ENCODE measurements at places on chromosomes 16 and 17.

DNA sequence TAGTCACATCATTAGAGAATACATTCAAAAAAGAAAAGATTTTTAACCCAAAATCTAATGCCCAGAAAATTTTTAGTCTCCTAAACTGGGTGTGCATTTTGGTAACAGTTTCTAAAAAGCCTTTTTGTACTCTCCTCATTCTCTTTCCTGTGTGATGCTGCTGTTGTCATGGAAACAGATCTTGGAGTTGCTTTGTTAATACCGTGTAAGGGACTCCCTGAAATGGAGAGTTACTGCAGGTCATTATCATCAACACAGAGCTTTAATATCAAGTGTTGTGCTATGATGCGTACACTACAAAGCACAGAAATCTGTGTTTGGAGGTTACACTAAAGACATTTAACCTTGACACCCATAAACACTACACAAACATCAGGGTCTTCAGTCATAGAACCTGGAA lies 216.3 kb downstream of the PRKCA start:
- DNase-seq: no peak

DNA sequence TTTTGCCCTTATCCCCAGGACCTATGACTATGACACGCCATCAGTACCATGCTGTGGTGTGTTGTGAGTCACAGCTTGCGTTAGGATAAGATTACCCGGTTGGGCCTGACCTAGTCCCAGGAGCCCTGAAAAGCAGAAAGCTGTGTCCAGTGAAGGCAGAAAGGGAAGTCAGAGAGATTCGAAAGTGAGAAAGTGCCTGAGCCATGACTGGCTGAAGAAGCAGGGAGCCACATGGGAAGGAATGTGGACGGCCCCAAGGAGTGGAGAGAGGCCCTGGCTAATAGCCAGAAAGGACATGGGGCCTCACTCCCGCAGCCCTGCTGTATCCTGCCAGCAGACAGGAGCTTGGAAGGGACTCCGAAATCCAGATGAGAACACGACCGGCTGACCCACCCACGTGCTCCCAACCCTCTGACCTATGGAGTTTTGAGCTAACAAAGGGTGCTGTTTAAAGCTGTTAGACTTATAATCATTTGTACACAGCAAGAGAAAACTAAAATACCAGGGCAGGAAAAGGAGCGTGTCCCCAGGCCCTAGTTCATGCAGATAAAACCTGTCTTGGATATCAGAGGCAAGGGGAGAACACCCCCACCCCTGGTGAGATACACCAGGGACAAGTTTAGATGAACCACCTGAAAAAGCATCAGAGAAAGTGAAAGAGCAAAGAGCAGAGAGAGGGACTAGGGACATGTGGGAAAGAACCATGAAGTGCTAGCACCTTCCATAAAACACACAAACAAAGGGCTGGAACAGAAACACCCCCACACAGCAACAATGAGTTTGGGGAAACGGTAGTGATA lies 115.3 kb downstream of the SLC39A11 start:
- DNase-seq: no peak

GRCh38 chr16:67917852-67918236 lies 13.8 kb downstream of the CTRL start:
- DNase-seq: peak; percentile 52

DNA sequence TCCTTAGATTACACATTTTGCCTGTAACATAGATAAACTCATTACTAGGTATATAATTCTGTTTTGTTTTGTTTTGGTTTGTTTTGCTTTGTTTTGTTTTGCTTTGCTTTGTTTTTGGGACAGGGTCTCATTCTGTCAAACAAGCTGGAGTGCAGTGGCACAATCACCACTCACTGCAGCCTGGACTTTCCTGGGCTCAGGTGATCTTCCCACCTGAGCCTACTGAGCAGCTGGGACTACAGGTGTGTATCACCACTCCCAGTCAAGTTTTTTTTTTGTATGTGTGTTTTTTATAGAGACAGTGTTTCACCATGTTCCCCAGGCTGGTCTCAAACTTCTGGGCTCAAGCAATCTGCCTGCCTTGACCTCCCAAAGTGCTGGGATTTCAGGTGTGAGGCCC lies 1.3 kb upstream of the CCL4L2 start:
- DNase-seq: no peak

DNA sequence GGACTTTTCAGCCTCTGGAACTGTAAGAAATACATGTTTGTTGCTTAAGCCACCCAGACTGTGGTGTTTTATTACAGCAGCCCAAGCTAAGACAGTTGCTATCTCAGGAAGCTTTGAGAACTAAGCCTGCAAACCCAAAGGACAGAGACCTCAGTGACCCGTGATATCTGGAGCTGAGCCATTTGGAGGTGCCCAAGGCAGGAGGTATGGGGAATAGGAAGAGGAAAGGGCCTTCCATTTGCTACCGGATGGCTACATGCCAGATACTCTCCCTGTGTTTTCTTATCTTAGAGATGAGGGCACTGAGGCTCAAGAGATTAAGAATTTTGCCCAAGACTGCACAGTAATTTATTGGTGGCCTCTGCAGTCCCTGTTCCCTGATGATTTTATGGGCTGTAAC lies 622.1 kb upstream of the CDH5 start:
- no peak for DNase-seq

- DNase-seq: no peak
Measured at GRCh38 chr17:44907729-44908470, 7.4 kb downstream of the GFAP start.

GRCh38 chr17:37744961-37745800 lies at the start of gene HNF1B:
TSS of gene HNF1B (minus strand) at chr17:37745059. CDS start at chr17:37744884, 175 bp downstream.
- DNase-seq: peak; percentile 13

DNA sequence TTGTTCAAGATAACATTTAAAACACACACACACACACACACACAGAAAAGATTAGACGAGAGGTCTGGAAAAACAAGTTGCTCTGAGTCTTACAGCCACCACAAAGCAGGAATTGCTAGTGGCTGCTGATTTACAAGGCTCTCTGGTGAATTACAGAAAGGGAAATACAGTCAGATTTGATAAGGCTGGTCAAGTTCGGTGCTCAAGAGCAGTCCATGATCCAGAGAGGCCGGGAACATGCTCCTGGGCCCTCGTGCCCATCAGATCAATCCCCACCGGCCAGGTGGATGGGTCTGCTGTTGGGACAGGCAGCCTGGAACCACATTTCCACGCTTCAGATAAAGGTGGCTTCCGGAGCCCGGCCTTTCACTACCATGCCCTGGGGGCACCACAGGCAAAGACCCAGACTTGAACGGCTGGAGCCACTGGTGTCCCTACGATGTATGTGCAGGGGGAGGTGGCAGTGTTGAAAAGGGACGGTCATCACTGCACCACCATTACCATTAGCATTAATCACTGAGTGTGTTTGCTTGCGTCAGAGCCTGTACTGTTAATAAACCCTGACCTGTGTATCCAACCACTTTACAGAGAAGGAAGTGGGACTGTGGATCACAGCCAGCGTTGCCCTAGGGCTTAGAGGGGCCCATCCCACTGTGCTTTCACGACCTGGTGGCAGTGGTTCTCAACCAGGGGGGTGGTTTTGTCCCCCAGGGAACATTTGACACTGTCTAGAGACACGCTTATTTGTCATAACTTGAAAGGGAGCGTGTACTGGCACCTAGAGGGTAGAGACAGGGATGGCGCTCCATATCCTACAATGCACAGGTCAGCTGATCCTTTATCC lies 95.1 kb downstream of the XYLT1 start:
- no peak for DNase-seq

DNA sequence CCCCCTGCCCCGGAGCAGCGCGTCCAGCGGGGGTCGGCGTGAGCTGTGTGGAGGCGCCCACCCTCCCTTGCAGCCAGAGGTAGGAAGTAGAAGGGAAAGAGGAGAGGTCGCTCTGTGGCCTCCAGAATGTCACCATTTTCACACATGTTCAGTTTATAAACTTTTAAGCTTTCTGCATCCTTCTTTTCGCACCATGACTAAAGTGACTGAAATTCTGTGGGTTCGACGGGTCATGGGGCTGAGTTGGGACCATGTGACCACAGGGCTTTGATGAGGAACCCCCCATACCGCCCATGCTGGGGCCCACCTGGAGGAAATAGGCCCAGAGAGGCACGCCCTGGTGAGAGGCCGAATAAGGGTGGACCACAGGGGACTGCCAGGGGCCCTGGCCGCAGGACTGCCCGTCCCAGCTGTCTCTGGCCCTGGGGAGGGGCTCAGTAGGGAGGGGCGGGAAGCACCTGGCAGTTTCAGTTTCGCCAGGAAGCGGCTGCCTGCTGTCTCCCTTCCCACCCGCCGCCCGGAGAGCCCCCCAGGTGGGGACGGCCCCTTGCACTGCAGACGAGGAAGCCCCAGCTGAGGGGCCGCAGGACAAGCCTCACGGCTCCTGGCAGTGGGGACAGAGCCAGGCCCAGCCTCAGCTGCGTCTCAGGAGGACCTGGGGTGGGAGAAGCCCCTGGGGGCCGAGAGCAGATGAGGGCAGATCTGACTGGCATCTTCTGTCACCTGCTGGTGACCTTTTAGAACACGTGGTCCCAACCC lies 9.0 kb downstream of the CBFA2T3 start:
- no peak for DNase-seq

- DNase-seq: no peak
Measured at GRCh38 chr17:46935658-46936266, 12.8 kb downstream of the GOSR2 start.

GRCh38 chr17:75262112-75262606 lies 480 bp downstream of the MRPS7 start:
- no peak for DNase-seq

GRCh38 chr16:4564661-4565267 lies 8.6 kb downstream of the C16orf96 start:
- no peak for DNase-seq

- no peak for DNase-seq
Measured at GRCh38 chr17:1636732-1637285, 8.2 kb upstream of the SLC43A2 start.

GRCh38 chr16:68993885-68994284 lies 111.6 kb upstream of the HAS3 start:
- no peak for DNase-seq

GRCh38 chr16:71250461-71251235 lies 20.1 kb upstream of the HYDIN start:
- DNase-seq: no peak

- DNase-seq: no peak
Measured at GRCh38 chr17:75550139-75550465, 24.6 kb downstream of the LLGL2 start.

- no peak for DNase-seq
Measured at GRCh38 chr17:28033972-28034714, 8.3 kb upstream of the NLK start.

DNA sequence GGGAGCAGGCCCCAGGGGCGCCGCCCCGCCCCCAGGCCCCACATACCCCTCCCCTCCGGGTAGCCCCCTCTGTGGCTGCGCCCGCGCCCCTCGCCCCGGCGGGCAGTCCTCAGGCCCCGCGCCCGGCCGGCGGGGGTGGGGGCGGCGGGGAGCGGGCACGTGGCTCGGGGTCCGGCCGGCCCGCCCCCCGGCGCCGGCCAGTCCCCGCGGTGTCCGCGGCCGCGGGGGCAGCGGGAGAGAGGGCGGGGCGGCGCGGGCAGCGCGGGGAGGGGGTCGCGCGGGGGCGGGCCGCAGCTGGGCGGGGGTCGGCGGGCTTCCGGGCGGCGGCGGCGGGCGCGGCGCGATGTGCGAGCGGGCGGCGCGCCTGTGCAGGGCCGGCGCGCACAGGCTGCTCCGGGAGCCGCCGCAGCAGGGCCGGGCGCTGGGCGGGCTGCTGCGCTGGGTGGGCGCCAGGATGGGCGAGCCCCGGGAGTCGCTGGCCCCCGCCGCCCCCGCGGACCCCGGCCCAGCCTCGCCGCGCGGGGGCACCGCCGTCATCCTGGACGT lies 335 bp downstream of the NECAB2 start:
- DNase-seq: no peak

GRCh38 chr17:67276075-67276474 lies 31.1 kb upstream of the HELZ start:
- no peak for DNase-seq

DNA sequence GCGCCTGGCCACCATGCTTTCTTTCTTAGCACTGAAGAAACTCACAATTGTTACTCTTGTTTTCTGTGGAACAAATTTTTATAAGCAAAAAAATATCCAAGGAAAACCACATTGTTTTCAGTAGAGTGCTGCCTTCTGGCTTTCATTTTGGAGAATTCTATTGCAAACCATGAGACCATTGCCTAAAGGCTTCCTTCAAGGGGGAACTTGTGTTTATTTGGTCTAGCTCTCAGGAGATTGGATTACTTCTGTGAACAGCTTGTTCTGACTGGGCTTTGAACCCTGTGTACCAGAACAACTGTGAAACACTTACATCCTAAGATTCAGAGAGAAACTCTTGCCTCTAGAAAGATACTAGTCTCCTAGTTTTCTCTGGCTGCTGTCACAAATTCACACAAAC lies 32.1 kb downstream of the TOM1L1 start:
- DNase-seq: no peak

GRCh38 chr16:342455-343213 lies 9.9 kb downstream of the AXIN1 start:
- no peak for DNase-seq

- DNase-seq: no peak
Measured at GRCh38 chr16:75495076-75495674, at the start of gene CHST6. TSS of gene CHST6 (minus strand) at chr16:75495441. CDS start at chr16:75479828, 15,613 bp downstream.

GRCh38 chr17:76438906-76439305 lies 14.0 kb downstream of the UBE2O start:
- DNase-seq: no peak

GRCh38 chr17:68777856-68778694 lies 176.9 kb upstream of the FAM20A start:
- DNase-seq: no peak

- DNase-seq: peak; percentile 76
Measured at GRCh38 chr17:78484271-78485246, 92.6 kb downstream of the DNAH17 start.

DNA sequence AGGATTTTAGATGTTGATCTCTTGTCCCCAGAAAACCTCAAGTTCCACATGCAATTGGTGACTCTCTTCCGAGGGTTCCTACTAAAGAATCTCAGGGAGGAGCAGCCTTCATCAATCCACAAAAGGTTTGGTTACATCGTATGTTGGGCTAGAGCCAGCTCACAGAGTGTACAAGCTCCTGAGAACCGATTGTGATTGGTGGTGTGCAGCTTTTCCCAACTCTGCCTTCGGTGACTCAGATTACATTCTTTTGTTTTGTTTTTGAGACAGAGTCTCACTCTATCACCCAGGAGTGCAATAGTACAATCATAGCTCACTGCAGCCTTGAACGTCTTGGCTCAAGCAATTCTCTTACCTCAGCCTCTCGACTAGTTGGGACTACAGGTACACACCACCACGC lies 172.4 kb downstream of the PMP22 start:
- DNase-seq: no peak

GRCh38 chr16:68668266-68668665 lies 23.2 kb downstream of the CDH3 start:
- DNase-seq: peak; percentile 24
